Suprapubic skin (tissue), 4 donors: ENCODE measurements at places on chromosomes 3 and 15.

DNA sequence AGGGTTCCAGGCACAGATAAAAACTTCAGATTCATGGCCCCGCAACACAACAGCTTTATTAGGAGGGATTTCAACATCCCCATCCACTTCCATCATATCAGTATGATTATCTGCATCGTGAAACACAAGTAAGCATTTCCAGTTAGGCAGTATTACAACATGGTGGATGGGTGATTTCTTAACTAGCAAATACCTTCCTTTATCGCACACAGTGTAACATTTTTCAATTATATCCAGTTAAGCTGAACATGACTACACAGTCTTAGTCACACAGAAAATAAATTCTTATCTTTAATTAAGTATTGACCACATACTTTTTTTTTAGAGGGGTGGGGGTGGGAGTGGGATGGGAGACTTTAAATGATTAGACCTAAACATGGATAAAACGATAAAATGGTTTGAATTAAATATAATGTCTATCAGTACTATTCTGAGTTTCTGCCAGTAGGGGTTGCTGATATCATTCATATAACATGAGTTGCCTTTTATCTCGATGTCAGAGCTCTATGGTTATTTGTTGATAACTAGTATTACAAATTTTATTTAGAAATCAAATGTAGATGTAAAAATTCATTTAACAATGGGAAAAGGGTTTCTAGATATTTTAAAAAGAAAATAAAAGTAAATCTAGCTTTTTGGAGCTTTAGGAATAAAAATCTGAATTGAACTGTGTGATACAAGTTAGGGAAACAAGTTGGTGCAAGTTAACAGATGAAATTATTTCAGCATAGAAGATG lies 146.6 kb downstream of the TBL1XR1 start:
- peaks cover 5% of the 10 kb centered on the region for H3K4me1 ChIP-seq
- H3K36me3 ChIP-seq, result peaks cover 37% of the 10 kb centered on the region

DNA sequence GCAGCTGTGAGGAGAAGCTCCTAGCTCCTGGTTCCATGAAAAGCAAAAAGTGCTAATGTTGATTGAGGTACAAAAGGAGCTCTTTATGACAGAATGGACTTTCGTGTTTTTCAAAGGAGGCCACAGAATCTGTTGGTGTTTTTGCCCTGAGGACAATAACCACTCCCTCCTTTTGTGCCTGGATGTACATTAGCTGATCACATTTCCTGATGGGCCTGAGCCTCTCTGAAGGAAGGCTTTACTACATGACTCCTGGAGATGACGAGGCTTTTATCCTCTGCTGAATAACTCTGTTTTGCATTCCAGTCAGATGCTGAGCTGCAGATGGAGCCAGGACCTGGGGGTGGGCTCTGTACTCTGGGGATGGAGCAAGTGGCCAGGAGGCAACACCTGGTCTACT lies 301.9 kb downstream of the CACNA2D3 start:
- H3K4me1 ChIP-seq, result peaks cover 9% of the 10 kb centered on the region
- H3K27ac ChIP-seq, result no peak overlapping the region
- no peaks in the 10 kb centered on the region for H3K27me3 ChIP-seq
- H3K36me3 ChIP-seq, result no peaks in the 10 kb centered on the region
- H3K4me3 ChIP-seq, result no peak overlapping the region

- no peaks in the 10 kb centered on the region for H3K4me1 ChIP-seq
- no peak for DNase-seq
- no peaks in the 10 kb centered on the region for H3K27me3 ChIP-seq
- no peak overlapping the region for H3K4me3 ChIP-seq
- no peak overlapping the region for H3K27ac ChIP-seq
Measured at GRCh38 chr3:64588380-64588779, 99.4 kb downstream of the ADAMTS9 start.

GRCh38 chr15:87711026-87711425 lies 545.5 kb downstream of the NTRK3 start:
- no peak overlapping the region for H3K4me3 ChIP-seq
- no peaks in the 10 kb centered on the region for H3K36me3 ChIP-seq
- H3K27ac ChIP-seq, result no peak overlapping the region
- no peaks in the 10 kb centered on the region for H3K4me1 ChIP-seq

DNA sequence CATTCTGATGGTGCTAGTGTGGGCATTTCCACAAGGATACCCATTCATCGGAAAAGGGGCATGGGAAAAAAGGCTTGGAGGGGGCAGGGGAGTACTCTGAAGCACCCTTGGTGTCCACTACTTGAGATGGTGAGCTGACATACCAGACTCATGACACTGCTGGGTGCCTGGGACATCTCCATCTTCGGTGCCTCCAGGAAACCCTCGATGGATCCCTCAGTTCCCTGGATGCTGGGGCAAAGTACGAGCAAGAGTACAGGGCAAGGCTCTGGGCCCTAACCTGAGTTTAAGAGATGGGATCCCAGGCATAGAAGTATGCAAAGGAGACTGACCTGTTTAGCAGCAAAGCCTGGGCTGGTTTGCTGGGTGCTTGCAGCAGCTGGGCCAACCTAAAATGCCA lies 5.2 kb upstream of the IP6K1 start:
- no peak overlapping the region for H3K4me3 ChIP-seq
- no peak for DNase-seq
- H3K27me3 ChIP-seq, result no peaks in the 10 kb centered on the region
- H3K4me1 ChIP-seq, result peaks cover 15% of the 10 kb centered on the region
- H3K36me3 ChIP-seq, result no peaks in the 10 kb centered on the region

- DNase-seq, result no peak
- no peaks in the 10 kb centered on the region for H3K27me3 ChIP-seq
- H3K27ac ChIP-seq, result no peak overlapping the region
- peaks cover 75% of the 10 kb centered on the region for H3K36me3 ChIP-seq
- H3K4me3 ChIP-seq, result no peak overlapping the region
- H3K4me1 ChIP-seq, result no peaks in the 10 kb centered on the region
Measured at GRCh38 chr3:52351762-52352368, 35.7 kb downstream of the DNAH1 start.

GRCh38 chr3:52293491-52294319 lies 6.1 kb downstream of the GLYCTK start:
- DNase-seq, result no peak
- peaks cover 34% of the 10 kb centered on the region for H3K36me3 ChIP-seq
- H3K27ac ChIP-seq, result no peak overlapping the region
- no peak overlapping the region for H3K4me3 ChIP-seq

- peaks cover 75% of the 10 kb centered on the region for H3K4me1 ChIP-seq
- H3K27ac ChIP-seq, result peak overlapping the region; percentile 50
- DNase-seq, result no peak
- no peak overlapping the region for H3K4me3 ChIP-seq
- no peaks in the 10 kb centered on the region for H3K27me3 ChIP-seq
Measured at GRCh38 chr15:68789091-68789490, 31.6 kb downstream of the ANP32A start.

- no peaks in the 10 kb centered on the region for H3K36me3 ChIP-seq
- no peaks in the 10 kb centered on the region for H3K27me3 ChIP-seq
- no peak for DNase-seq
- peak overlapping the region; percentile 44 for H3K4me3 ChIP-seq
Measured at GRCh38 chr3:88032245-88032644, 26.6 kb downstream of the CGGBP1 start.

DNA sequence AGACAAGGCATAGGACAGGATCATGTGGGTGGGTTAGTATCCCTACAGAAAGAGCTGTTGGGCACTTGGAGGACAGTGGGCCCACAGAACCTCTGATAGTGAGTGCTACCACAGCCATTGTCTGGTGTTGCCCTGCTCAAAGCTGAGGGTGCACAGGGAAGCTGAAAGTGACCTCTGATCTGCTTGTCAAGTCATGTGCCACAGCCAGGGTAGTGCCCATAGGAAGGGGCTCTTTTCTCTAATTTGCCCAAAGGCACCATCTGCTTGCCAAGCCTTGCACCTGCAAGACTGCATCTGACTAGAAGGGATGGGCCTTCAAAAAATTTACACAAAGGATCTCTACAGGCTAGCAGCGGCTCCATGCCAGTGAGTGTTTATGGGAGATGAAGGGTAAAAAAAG lies 87.4 kb upstream of the GSK3B start:
- no peak for DNase-seq
- no peak overlapping the region for H3K27ac ChIP-seq
- H3K4me3 ChIP-seq, result no peak overlapping the region
- H3K36me3 ChIP-seq, result no peaks in the 10 kb centered on the region

DNA sequence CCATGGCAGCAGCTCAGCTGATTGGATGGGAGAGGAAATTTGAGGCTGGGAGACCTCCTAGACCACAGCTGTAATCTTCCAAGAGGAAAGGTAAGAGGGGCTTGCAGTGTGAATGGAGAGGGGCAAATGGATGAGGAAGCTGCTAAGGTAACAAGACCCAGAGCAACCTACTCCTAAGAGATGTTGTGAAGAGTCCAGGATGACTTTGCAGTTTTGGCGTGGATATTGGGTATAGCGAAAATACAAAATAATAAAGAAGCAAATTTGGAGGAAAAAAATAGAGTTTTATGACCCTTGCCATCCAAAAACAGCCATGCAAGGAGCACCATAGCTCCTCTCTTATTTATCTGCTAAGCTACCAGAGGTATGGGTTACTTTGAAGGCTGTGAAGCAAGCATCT lies 186.6 kb downstream of the GREM1 start:
- H3K4me1 ChIP-seq, result no peaks in the 10 kb centered on the region
- no peaks in the 10 kb centered on the region for H3K27me3 ChIP-seq
- no peak for DNase-seq
- H3K36me3 ChIP-seq, result no peaks in the 10 kb centered on the region

- H3K36me3 ChIP-seq, result no peaks in the 10 kb centered on the region
- no peaks in the 10 kb centered on the region for H3K4me1 ChIP-seq
- no peak overlapping the region for H3K27ac ChIP-seq
- no peak overlapping the region for H3K4me3 ChIP-seq
- H3K27me3 ChIP-seq, result no peaks in the 10 kb centered on the region
- no peak for DNase-seq
Measured at GRCh38 chr15:93553167-93553935, 464.3 kb upstream of the RGMA start.

DNA sequence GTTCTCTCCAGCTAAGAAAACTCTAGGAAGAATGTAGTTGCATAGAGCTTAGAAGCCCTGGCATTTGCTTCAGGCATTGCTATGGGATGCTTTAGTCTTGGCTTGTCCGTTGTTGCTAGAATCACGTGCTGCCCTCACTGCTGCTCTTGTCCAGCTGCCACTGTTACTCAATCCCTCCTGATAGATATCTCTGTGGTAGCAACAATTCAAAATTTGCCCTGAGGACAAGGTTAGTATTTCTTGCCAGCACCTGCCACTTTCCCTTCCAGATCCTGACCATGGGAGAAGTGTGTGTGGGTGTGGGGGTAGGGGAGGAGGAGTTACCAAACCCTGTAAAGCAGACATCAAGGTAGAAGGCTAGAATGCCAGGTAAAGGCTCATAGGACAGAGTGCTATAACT lies 113.8 kb downstream of the PPM1L start:
- H3K36me3 ChIP-seq, result no peaks in the 10 kb centered on the region
- no peak for DNase-seq
- no peak overlapping the region for H3K27ac ChIP-seq
- no peaks in the 10 kb centered on the region for H3K27me3 ChIP-seq
- peaks cover 15% of the 10 kb centered on the region for H3K4me1 ChIP-seq

DNA sequence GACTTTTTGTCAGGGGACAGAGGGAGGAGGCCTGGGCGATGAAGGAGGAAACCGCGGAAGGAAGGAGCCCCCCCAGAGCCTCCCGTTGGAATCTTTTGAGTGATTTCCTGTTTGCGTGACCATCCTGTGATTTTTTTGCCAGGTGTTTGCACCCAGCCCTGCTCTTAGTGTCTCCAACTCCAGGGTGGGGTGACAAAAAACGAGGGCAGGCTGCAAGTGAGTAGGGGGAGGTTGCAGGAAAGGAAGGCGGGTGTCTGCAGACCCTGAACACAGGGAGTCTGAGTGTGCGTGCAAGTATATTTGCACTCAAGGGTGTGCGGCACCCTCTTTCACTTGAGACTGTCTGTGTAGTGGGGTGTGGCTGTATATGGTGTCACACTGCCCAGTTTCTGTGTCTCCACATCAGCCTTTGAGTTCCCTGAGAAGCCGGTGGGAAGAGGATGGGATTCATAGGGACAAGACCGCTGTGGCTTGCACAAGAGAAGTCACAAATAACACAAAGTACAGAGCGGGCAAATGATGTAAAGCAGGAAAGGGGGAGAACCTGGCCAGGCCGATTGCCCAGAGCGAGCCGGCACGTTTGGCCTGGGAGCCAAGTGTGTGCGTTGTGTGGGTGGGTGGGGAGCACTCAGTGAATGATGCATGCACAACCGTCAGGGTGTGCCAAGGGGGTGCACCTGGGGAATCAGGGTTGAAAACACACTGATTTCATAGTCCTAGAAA lies 6.6 kb downstream of the ISLR2 start:
- no peaks in the 10 kb centered on the region for H3K36me3 ChIP-seq
- H3K27me3 ChIP-seq, result peaks cover 81% of the 10 kb centered on the region
- peaks cover 26% of the 10 kb centered on the region for H3K4me1 ChIP-seq
- DNase-seq, result no peak
- H3K27ac ChIP-seq, result peak overlapping the region; percentile 45

- no peak overlapping the region for H3K27ac ChIP-seq
- DNase-seq, result no peak
Measured at GRCh38 chr15:81069909-81070308, 64.2 kb upstream of the CFAP161 start.

- no peak overlapping the region for H3K27ac ChIP-seq
- no peak overlapping the region for H3K4me3 ChIP-seq
- DNase-seq, result no peak
- H3K4me1 ChIP-seq, result peaks cover 36% of the 10 kb centered on the region
- no peaks in the 10 kb centered on the region for H3K36me3 ChIP-seq
Measured at GRCh38 chr15:37105889-37106288, 5.5 kb upstream of the MEIS2 start.

GRCh38 chr3:50357481-50357880 lies 1.8 kb downstream of the TMEM115 start:
- H3K4me3 ChIP-seq, result peak overlapping the region; percentile 97
- H3K36me3 ChIP-seq, result peaks cover 38% of the 10 kb centered on the region

- no peak for DNase-seq
- no peaks in the 10 kb centered on the region for H3K27me3 ChIP-seq
- no peaks in the 10 kb centered on the region for H3K4me1 ChIP-seq
- H3K27ac ChIP-seq, result no peak overlapping the region
- no peak overlapping the region for H3K4me3 ChIP-seq
- no peaks in the 10 kb centered on the region for H3K36me3 ChIP-seq
Measured at GRCh38 chr3:1037631-1038030, 55.2 kb upstream of the CNTN6 start.

DNA sequence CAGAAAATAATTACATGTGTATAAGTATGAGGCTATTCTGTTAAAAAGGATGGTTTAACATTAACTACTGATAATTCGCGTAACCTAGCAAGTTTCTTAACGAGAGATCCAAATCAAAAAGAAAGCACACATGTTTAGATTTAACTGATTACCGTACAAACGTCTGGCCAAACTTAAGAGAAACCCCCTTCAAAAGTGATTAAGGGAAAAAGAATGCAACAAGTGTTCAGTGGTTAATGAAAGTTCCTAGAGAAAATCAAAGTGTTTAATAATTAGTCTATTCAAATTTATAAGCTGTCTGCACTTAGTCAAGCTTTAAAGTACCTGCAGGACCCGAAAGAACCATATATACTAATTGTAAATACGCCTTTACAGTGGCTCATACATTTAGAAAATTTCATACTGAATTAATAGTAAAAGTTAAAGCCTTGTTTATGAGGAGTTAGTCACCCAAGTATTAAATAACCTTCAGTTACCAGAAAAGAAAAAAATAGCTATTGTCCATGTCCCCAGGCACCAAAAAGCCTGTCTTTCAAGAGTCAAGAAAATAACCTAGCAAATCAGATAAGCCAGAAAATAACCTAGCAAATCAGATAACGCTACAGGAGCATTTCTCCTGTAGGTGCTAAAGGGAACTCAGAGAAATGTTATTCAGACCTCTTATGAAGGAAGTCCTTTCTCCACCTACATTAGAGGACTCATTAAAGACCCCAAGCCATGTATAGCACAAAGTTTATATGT lies 34.6 kb downstream of the ZNF589 start:
- H3K4me1 ChIP-seq, result peaks cover 12% of the 10 kb centered on the region
- H3K27ac ChIP-seq, result no peak overlapping the region
- H3K4me3 ChIP-seq, result no peak overlapping the region
- H3K36me3 ChIP-seq, result no peaks in the 10 kb centered on the region
